Activated CD4-positive, alpha-beta T cell treated with anti-CD3 and anti-CD28 coated beads for 36 hours (primary cell): ENCODE measurements at places on chromosomes 5 and 9. TPM values are rescaled to one million over a fixed set of nuclear protein-coding genes. Genes with fewer than 3 reads are reported as not detected.

The TIMD4 gene
- 3.5 TPM for total RNA-seq

The SPATA31D4 gene
- total RNA-seq = not detected

The CD274 gene
- total RNA-seq = 25.0 TPM

The SLC1A1 gene
- 0.23 TPM for total RNA-seq

The PCDHGB4 gene
- not detected for total RNA-seq

The PLPP1 gene
- total RNA-seq = 7.9 TPM

The DRD1 gene
- total RNA-seq = not detected
